ENCODE measurements at places on chromosomes 7 and 10. TPM values are rescaled to one million over a fixed set of nuclear protein-coding genes. Genes with fewer than 3 reads are reported as not detected.
A peak's percentile ranks its signal among the peaks of the same experiment; 100 is the strongest.

- H3K36me3 ChIP-seq: no peaks in the 10 kb centered on the region
- H3K27me3 ChIP-seq: no peaks in the 10 kb centered on the region
- no peak for DNase-seq
These were observed 2.9 kb upstream of the TARP start for GRCh38 chr7:38276096-38276877.

The MYH16 gene
- total RNA-seq: not detected

The ZNF467 gene
- 5.0 TPM for total RNA-seq

The RPEL1 gene
- not detected for total RNA-seq

DNA sequence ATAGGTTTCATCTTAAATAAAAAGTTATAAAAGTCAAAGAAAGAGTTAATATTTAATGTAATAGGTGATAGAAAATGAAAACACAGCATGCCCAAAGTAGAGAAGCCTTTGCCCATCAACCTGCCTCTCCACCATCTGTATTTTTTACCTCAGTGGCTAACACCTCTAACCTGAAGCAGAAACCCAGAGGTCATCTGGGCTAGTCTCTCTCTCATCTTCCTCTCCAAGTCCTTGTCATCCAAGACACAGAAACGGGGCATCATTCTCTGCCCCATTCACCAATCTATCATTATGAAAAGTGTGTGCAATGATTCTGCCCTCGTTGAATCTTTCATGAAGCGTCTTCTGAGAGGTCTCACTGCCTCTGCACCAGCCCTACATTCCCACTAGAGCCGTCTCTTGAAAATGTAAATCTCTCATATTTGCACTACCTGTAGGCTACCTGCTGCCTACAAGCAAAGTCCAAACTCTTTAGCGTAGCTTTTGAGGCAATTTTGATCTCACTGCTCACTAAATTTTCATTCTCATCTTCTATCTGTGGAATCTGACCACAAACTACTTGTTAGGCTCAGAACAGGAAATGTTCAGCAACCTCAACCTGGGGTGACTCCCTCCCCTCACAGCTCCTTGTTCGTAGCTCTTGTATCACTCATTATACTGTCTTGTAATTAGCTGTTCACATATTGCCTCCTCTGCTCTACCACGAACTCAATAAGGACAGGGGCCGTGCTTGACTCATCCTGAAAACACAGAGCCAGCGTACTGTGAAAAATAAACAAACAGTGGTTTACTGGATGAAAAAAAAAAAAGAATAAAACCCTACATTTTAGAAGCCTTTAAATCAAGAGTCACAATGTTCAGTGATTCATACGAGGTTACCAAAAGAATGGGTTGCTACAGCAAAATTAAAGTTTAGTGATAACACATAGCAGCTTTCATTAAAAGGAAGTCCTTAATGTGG lies 83.1 kb downstream of the CTNNA3 start:
- no peak overlapping the region for H3K4me3 ChIP-seq
- H3K4me1 ChIP-seq: no peaks in the 10 kb centered on the region
- no peak for DNase-seq
- no peak overlapping the region for H3K27ac ChIP-seq
- no peaks in the 10 kb centered on the region for H3K27me3 ChIP-seq

GRCh38 chr10:44383749-44384600 lies 922 bp downstream of the CXCL12 start:
- peak; percentile 18 for DNase-seq
- no peaks in the 10 kb centered on the region for H3K4me1 ChIP-seq
- H3K27ac ChIP-seq: peak overlapping the region; percentile 12
- H3K4me3 ChIP-seq: peak overlapping the region; percentile 44
- H3K27me3 ChIP-seq: peaks cover 21% of the 10 kb centered on the region

DNA sequence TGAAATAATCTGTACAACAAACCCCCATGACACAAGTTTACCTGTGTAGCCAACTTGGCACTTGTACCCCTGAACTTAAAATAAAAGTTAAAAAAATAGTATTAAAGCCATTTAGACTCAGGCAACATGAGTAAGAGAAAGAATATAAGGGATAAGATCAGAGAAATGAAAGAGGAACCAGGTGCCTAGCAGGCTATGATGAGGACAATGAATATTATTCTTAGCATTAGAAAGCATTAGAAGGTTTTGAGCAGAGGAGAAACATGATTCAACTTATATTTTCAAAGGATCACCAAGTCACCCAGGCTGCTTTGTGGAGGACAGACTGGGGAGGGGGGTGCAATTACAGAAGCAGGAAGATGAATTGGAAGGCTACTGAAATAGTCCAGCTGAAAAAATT lies 48.1 kb upstream of the TES start:
- H3K27me3 ChIP-seq: no peaks in the 10 kb centered on the region
- no peaks in the 10 kb centered on the region for H3K4me1 ChIP-seq
- no peak overlapping the region for H3K27ac ChIP-seq
- no peak for DNase-seq
- no peaks in the 10 kb centered on the region for H3K36me3 ChIP-seq

DNA sequence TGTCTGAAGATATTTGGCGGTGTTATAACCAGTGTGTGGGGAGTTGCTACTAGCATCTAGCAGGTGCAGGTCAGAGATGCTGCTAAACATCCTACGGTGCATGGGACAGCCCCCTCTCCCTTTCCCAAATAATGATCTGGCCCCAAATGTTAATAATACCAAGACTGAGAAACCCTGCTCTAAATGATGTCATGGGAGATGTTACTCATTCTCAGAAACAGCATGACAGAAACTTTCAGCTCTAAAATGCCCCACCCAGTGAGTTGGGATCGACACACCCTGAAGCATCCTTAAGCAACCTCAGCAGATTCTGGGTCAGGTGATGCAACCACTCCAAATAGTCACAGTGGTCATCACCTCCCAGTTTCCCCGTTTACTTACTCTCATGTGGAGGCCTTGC lies 108.8 kb upstream of the MPP7 start:
- no peak overlapping the region for H3K4me3 ChIP-seq
- no peaks in the 10 kb centered on the region for H3K27me3 ChIP-seq
- no peak for DNase-seq
- H3K36me3 ChIP-seq: no peaks in the 10 kb centered on the region
- H3K27ac ChIP-seq: no peak overlapping the region
- H3K4me1 ChIP-seq: no peaks in the 10 kb centered on the region

GRCh38 chr7:42720991-42721796 lies 190.7 kb downstream of the C7orf25 start:
- DNase-seq: no peak
- H3K4me1 ChIP-seq: no peaks in the 10 kb centered on the region
- H3K27ac ChIP-seq: no peak overlapping the region
- no peaks in the 10 kb centered on the region for H3K27me3 ChIP-seq

The SFRP4 gene
- 0.42 TPM for total RNA-seq

The TAF3 gene
- 6.3 TPM for total RNA-seq

GRCh38 chr10:97701438-97702069 lies 12.0 kb upstream of the MARVELD1 start:
- H3K4me3 ChIP-seq: no peak overlapping the region
- no peak overlapping the region for H3K27ac ChIP-seq
- H3K36me3 ChIP-seq: no peaks in the 10 kb centered on the region
- DNase-seq: peak; percentile 72

DNA sequence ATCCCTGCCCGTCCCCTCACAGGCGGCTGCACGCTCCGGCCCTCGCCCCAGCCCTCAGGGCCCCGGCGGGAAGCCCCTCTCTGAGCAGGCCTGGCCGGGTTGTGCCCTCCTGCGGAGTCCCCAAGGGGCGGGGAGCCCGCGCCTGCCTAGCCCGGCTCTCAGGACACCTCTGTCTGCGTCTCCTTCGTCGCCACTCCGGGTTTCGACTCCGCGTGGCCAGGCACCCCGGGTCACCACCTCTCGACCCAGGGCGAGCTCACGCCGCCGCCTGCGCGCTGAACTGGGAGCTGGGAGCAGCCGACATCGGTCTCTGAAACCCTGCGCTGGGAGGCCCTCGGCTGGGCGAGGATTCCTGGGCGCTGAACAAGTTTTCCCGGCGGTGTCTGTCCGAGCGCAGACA lies 6.2 kb upstream of the OGDHL start:
- no peak for DNase-seq
- no peak overlapping the region for H3K4me3 ChIP-seq
- no peak overlapping the region for H3K27ac ChIP-seq
- H3K27me3 ChIP-seq: peaks cover 19% of the 10 kb centered on the region
- H3K36me3 ChIP-seq: no peaks in the 10 kb centered on the region

- peak; percentile 90 for DNase-seq
- H3K27ac ChIP-seq: no peak overlapping the region
- no peak overlapping the region for H3K4me3 ChIP-seq
- no peaks in the 10 kb centered on the region for H3K4me1 ChIP-seq
- H3K36me3 ChIP-seq: no peaks in the 10 kb centered on the region
- H3K27me3 ChIP-seq: peaks cover 6% of the 10 kb centered on the region
These were observed 46.7 kb downstream of the MICALL2 start for GRCh38 chr7:1412322-1413261.

GRCh38 chr10:63145782-63146181 lies 12.7 kb downstream of the NRBF2 start:
- no peaks in the 10 kb centered on the region for H3K4me1 ChIP-seq
- no peaks in the 10 kb centered on the region for H3K36me3 ChIP-seq
- H3K4me3 ChIP-seq: no peak overlapping the region
- no peak for DNase-seq

DNA sequence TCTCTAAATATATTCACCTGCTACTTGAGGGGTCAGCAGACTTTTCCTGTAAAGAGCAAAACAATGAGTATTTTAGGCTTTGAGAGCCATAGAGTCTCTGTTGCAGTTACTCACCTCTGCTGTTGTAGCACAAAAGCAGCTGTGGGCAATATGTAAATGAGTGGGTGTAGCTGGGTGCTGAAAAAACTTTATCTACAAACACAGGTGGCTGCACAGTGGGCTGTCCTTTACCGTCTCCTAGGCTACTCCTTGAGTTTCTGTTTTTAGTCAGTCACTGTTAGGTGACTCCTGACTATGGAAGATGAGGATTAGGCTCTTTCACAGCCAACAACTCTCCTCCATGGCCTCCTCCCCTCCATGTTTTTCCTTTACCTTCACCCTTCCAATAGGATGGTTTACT lies 286.1 kb upstream of the C7orf33 start:
- H3K27me3 ChIP-seq: no peaks in the 10 kb centered on the region
- DNase-seq: no peak
- H3K4me3 ChIP-seq: no peak overlapping the region
- H3K27ac ChIP-seq: peak overlapping the region; percentile 17

- H3K4me3 ChIP-seq: no peak overlapping the region
- H3K27me3 ChIP-seq: no peaks in the 10 kb centered on the region
- H3K36me3 ChIP-seq: no peaks in the 10 kb centered on the region
- DNase-seq: no peak
These were observed 76.9 kb downstream of the SLC13A1 start for GRCh38 chr7:123122916-123123315.

The FFAR4 gene
- 44.2 TPM for total RNA-seq

DNA sequence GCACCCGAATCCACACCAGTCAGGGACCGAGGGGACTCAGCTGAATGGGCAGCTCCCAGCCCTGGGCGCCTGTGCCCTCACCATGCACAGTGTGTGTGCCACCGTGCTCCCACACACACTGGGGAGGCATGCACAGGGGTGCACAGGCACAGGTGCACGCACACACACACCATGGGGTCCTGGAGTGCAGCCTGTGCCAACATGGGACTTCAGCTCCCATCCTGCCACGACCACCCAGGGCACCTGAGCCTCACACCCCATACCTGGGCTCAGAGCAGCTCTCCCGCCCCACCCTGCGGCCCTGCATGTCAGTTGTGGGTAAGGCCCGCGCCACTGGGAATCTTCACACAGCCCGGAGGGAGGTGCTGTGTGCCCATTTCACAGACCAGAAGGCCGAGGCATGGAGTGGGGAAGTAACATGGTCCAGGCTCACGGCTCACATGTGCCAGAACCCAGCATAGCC lies 8.0 kb downstream of the ELFN1 start:
- no peaks in the 10 kb centered on the region for H3K36me3 ChIP-seq
- H3K27me3 ChIP-seq: no peaks in the 10 kb centered on the region
- DNase-seq: no peak
- H3K4me1 ChIP-seq: no peaks in the 10 kb centered on the region
- H3K27ac ChIP-seq: no peak overlapping the region
- no peak overlapping the region for H3K4me3 ChIP-seq

DNA sequence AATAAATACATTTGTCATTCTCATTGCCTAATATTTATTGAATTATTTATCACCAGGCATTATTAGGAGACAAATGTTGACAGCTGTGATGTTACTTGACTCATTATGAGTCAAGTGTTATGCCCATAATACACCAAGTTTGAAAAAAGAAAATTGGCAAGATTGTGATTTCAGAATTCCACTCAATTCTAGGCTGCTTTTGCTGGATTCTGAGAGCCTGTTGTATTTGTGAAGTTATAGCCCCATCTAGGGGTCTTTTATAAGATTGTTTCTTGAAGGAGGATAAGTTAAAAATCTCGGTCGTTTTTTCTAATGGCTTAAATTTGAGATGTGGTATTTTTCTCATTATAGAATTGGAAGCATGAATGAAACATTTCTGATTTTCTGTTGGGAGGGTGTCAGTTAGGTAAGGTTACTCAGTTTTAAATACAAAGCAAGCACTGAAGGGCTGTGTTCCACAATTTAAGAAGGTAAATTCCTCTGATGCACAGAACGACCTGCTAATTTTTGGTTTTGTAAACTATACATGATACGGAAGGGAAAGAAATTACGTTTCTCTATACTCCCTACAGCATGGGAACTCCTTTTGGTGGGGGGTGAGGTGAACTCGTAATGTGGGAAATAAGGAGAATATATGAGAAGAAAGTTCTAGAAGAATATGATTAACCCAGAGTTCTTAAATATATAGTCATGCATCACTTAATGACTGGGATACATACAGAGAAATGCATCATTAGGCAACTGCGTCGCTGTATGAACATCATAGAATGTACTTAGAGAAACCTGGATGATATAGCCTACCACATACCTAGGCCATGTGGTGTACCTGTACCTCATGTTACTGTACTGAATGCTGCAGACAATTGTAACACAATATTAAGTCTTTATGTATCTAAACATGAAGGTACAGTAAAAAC lies 2.6 kb downstream of the STK31 start:
- H3K27me3 ChIP-seq: no peaks in the 10 kb centered on the region
- H3K27ac ChIP-seq: no peak overlapping the region
- DNase-seq: no peak
- no peaks in the 10 kb centered on the region for H3K36me3 ChIP-seq

DNA sequence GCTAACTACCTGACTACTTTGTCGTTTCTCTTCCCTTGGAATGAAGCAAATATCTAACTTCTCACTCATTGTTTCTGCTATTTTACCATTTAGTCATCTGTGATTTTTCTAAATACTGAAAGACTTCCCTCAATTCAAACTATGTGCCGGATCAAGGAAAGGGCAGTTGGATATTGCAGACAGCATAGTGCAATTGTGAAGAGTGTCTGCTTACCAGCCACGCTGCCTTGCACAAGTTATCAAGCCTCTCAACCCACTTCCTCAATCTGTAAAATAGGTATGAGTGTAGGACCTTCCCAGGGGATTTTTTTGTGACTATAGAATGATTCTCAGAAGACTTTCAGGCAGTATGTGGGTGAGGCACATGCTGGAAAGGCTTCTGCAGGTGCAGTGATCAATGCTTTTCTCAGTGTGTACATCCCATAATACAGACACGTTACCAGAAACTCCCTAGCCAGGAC lies 54.3 kb downstream of the EGFR start:
- H3K36me3 ChIP-seq: no peaks in the 10 kb centered on the region
- peaks cover 24% of the 10 kb centered on the region for H3K4me1 ChIP-seq
- H3K27me3 ChIP-seq: no peaks in the 10 kb centered on the region
- peak overlapping the region; percentile 58 for H3K27ac ChIP-seq
